ENCODE measurements at places on chromosomes 5 and 9.

DNA sequence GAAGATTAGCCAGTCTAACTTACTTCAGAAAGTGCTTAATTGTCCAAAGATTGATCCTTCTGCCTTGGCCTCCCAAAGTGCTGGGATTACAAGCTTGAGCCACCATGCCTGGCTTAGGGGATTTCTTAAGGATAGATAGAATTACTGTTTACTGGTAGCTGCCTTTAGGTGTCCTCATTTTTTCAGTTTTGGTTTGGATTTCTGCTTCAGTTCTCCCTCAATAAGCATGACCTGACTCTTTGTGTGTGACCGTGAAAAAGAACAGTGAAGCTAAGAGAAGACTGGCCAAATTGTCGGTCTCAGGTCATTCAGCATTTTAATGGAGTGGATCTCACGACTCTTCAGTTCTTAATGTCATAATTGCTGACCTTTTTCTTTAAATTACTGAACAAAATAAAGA, 22.9 kb upstream of the CMYA5 start:
- DNase-seq = no peak

DNA sequence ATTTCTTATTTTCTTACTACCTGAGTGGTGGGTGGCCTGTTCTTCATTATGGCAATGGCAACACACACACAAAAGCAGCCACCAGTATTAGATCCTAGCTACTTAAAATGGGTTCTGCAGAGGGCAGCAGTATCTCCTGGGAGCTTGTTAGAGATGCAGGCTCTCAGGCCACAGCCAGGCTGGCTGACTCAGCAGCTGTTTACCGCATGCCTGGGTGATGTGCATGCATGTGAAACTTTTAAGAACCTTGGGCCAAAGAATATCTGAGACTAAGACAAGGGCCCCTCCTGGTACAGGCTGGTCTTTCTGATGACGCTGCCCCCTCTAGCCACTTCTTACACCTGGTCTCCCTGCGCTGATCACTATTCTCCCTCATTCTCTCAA, 399.0 kb downstream of the MED10 start:
- no peak for DNase-seq

- DNase-seq = peak; percentile 33
Measured at GRCh38 chr5:119315516-119315949, 40.3 kb upstream of the TNFAIP8 start.

- DNase-seq = no peak
Measured at GRCh38 chr5:112253478-112254250, 165.4 kb downstream of the EPB41L4A start.

DNA sequence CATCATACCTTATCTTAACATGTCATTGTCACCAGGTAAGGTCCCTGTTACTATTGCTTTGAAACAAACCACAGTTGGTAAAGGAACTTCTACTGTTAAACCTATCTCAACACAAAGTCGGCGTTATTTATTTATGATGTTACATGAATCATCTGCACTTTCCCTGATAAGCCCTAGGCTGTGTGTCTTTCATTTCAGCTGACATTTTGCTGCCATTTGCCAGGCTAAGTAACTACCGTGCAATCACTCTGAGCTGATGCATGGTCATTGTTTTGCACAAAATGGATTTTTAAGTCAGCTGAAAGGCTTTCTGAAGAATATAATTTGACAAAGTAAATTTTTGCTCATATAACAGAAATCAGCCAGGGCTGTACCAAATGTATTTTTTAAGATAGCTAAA, 546.5 kb downstream of the ZNF608 start:
- DNase-seq = no peak

- no peak for DNase-seq
Measured at GRCh38 chr9:121542025-121542424, 42.4 kb upstream of the GGTA1 start.

- DNase-seq = no peak
Measured at GRCh38 chr9:89186960-89187359, 8.3 kb upstream of the SHC3 start.

- DNase-seq = no peak
Measured at GRCh38 chr9:88522360-88522759, 12.6 kb upstream of the NXNL2 start.

- DNase-seq = no peak
Measured at GRCh38 chr5:174720612-174721529, 3.5 kb upstream of the MSX2 start.

Data from NCI-H2081 (cell line).